Naive thymus-derived CD8-positive, alpha-beta T cell (primary cell): ENCODE measurements at places on chromosomes 11 and 22.

DNA sequence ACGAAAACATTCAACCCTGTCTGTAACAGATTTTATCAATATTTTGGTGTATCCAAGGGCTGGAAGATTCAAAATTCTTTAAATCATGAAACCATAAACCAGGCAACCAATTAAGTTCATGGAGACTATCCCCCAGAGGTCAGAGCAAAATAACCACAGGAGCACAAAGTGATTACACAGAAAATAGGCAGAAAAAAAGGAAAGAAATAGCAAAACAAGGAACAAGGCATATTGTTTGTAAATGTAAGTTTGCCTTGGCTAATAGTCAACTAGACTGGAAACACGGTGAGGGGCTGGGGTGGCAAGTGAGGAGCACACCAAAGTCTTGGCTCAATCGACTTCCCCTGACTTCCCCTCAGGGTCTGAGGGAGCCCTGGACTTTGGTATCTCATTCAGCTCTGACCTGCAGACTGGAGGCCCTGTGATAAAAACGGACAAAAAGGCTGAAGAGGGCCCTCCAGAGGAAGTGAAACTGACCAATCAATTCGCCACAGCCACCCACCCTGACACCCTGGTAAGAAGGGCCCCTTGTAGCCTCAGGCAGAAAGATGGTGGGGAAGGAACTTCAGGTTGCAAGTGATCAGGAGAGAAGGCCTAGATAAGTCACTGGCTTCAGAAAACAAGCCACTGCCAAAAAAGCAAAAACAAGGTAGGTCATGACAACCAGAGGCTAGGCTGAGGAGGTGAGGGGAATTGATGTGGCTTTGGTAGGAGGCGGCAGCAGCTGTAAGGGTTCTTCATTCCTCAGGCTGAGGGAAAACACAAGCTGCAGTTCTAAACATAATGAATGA, 1.8 kb downstream of the SIK3 start:
- DNase-seq: peak; percentile 76

- DNase-seq: no peak
Observed at GRCh38 chr11:119907878-119908572, 179.0 kb upstream of the NECTIN1 start.

DNA sequence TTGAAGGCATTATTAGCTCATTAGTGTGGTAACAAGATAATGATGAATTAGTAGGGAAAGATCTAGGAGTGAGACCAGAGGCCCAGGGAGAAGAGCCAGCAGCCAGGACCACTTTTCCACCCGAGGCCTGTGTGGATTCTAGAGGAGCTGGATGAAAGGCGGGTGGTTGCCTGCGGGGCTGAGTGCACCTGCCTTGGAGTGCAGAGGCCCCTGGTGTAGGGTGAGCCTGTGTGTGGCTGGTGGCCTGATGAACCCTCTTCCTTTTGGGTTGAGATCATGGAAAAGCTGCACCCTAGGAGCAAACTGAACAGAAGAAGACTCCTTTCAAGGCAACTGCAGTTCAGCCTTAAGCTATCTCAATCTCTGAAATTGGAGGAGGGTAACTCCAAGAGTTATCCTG, 5.9 kb upstream of the TP53AIP1 start:
- DNase-seq: no peak

- DNase-seq: no peak
Observed at GRCh38 chr11:79400717-79401330, 40.0 kb downstream of the TENM4 start.

- no peak for DNase-seq
Observed at GRCh38 chr11:123214940-123215339, 19.9 kb upstream of the CLMP start.

DNA sequence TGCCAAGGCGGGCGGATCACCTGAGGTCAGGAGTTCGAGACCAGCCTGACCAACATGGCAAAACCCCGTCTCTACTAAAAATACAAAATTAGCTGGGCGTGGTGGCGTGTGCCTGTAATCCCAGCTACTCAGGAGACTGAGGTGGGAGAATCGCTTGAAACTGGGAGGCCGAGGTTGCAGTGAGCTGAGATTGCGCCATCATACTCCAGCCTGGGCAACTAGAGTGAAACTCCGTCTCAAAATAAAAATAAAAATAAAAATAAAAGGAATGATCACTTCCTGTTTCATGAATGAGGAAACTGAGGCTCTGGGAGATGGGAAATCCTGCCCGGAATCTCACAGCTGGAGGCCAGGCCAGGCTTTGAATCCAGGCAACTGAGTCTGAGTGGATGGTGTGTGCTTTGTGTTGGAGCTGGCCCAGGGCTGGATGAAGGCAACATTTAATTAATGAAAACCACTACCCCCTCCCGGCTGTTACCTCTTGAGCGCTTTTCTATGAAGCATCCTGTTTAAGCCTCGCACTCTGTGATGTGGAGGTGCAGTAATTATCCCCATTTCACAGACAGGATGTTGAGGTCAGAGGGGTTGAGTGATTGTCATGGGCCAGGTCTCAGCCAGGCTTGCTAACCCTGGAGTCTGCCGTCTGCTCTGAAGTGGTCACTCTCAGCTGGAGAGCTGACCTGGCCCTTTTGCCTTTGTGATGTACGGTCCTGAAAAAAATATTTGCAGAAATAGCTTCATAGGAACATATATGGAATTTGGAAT, 27.8 kb downstream of the LRP5 start:
- no peak for DNase-seq

DNA sequence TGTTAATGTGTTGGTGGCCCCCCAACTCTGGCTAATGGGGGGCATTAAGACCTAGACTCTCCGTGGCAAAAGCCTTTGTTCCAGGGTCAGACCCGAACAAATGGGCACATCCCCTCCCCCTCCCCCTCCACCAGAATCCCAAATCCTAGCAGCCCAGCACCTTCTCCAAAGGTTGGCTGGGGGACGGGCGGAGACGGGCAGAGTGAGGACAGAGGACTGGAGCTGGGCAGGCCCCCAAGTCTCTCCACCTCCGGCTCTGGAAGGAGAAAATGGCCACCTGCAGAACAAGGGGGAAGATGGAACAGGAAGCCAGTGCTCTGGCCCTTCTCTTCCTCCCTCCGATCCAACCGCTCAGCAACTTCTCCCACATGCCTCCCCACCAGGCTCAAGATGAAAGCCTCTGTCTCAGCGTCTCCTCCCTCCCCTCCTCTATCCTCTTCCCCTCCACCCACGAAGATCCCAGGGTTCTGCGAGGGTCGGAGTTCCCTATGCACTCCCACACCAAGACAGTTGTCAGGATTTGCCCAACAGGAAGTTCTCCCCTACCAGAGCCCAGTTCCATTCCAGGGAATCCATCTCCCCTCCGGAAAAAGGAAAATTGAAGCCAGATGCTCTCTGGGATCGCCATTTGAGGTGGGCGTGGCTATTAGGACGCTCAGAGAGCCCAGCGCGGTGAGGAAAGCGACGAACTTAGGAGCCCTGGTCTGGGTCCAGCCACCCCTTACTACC, 20.1 kb downstream of the ADA2 start:
- DNase-seq: no peak

DNA sequence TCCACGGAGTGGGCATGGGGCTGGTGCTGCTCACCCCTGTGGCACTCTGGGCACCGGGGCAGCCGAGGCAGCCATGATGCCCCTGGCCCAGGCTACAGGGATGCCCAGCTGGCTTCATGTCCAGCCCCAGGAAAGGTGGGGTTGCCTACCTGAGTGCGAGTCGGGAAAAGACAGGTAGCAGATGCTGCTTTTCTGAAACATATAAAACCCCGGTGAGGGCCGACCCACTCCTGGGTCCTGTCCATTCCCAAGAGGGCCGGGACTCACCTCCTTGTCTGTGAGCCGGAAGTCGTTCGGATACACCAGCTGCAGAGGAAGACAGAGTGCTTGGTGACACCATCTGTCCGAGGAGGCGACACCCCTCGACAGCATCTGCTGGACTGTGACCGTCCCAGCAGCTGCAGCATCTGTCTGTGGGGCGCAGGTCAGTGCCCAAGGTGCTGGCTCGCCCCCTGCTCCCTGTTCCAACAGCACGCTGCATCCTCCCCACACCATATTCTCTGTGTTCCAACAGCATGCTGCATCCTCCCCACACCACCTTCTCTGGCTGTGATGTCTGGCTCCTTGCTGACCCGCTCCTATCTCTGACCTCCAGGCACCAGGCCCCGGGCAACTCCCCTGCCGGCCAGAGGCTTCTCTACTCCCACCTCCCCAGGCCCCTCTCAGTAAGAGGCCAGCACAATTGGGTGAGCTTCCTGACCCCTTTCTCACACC, 8.0 kb downstream of the DENND6B start:
- DNase-seq: no peak

DNA sequence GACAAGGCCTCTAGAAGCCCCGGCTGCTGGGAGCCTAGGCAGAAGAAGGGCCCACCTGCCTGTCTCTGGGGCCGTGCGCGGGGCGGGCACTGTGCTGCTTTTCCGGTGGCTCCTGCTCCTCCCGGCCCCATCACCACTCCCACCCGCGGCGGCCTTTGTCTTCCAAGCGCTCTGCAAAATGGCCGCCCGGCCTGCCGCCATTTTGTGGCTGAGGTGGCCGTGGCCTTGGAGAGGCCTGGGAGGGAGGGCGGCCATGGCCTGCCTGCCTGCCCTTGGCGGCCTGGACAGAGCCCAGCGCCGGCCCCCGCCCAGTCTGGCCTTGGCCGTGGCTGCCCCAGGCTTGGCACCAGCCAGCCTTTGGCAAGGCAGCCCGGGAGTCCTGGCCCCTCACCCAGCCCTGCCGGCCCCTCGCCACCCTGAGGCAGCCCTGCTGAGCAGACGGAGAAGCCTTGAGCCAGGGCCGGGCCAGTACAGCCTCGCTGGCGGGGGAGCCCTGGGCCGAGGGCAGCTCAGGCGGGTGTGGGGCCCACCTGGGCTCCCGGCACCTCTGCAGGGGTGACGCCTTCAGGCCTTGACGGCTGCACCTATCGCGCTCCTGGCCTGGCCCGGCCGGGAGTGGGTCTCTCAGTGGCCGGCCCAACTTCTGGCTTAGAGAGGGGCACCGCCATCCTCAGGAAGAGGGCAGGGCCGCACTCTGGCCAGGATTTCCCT, 46.0 kb upstream of the PPARA start:
- no peak for DNase-seq
